K562 (cell line): ENCODE measurements at places on chromosomes 6 and 20. TPM values are rescaled to one million over a fixed set of nuclear protein-coding genes. Genes with fewer than 3 reads are reported as not detected.

Gene GABRR1
- total RNA-seq = not detected in 2 replicates

Gene IRF4
- 0.33 and 1.3 TPM in 2 replicates for total RNA-seq

Gene MTG2
- 65.1 and 67.5 TPM in 2 replicates for total RNA-seq

Gene RWDD2A
- 1.7 and 2.0 TPM in 2 replicates for total RNA-seq

Gene BPI
- total RNA-seq = not detected in 2 replicates

Gene BYSL
- total RNA-seq = 90.6 and 92.3 TPM in 2 replicates

Gene BMP7
- 0.13 and 0.18 TPM in 2 replicates for total RNA-seq

Gene MUC22
- total RNA-seq = not detected in 2 replicates

Gene C6orf132
- total RNA-seq = 0.22 and 0.35 TPM in 2 replicates

Gene EBF4
- not detected in 2 replicates for total RNA-seq

Gene SFTA2
- total RNA-seq = 0.78 TPM in 1 of 2 replicates, not detected in the other

Gene TBP
- total RNA-seq = 31.7 and 36.0 TPM in 2 replicates

Gene RGS17
- total RNA-seq = not detected in 2 replicates

Gene LPA
- 0.04 and 0.18 TPM in 2 replicates for total RNA-seq

Gene HLA-DMB
- total RNA-seq = 0.18 and 0.38 TPM in 2 replicates

Gene RPN2
- total RNA-seq = 235 and 236 TPM in 2 replicates

Gene IFNGR1
- total RNA-seq = 16.8 and 17.7 TPM in 2 replicates

Gene SPEF1
- not detected in 2 replicates for total RNA-seq

Gene GPR63
- 3.6 and 3.7 TPM in 2 replicates for total RNA-seq

Gene COL12A1
- total RNA-seq = 0.11 and 0.20 TPM in 2 replicates

Gene TRMT11
- 38.8 and 41.3 TPM in 2 replicates for total RNA-seq

Gene PSORS1C1
- total RNA-seq = not detected in 2 replicates

Gene TMEM170B
- total RNA-seq = 0.07 and 0.13 TPM in 2 replicates

Gene HMGN4
- total RNA-seq = 78.8 and 79.9 TPM in 2 replicates

Gene SLCO4A1
- total RNA-seq = 21.9 and 25.2 TPM in 2 replicates

Gene TP53TG5
- total RNA-seq = 0.20 TPM in 1 of 2 replicates, not detected in the other

Gene LINC00237
- total RNA-seq = not detected in 2 replicates

Gene NOX3
- not detected in 2 replicates for total RNA-seq

Gene RIPOR3
- total RNA-seq = 43.3 and 46.1 TPM in 2 replicates

Gene TREM2
- not detected in 2 replicates for total RNA-seq

Gene SYNDIG1
- not detected in 2 replicates for total RNA-seq

Gene HLA-DRA
- 1.8 and 2.4 TPM in 2 replicates for total RNA-seq

Gene VSX1
- total RNA-seq = not detected in 2 replicates

Gene XKR7
- total RNA-seq = 0.02 TPM in 1 of 2 replicates, not detected in the other

Gene ARMC2
- 0.82 and 1.7 TPM in 2 replicates for total RNA-seq
